ENCODE measurements at places on chromosomes 4 and X. TPM values are rescaled to one million over a fixed set of nuclear protein-coding genes. Genes with fewer than 3 reads are reported as not detected.

- no peak for DNase-seq
Observed at GRCh38 chr4:62717154-62717553, 1517.0 kb downstream of the ADGRL3 start.

DNA sequence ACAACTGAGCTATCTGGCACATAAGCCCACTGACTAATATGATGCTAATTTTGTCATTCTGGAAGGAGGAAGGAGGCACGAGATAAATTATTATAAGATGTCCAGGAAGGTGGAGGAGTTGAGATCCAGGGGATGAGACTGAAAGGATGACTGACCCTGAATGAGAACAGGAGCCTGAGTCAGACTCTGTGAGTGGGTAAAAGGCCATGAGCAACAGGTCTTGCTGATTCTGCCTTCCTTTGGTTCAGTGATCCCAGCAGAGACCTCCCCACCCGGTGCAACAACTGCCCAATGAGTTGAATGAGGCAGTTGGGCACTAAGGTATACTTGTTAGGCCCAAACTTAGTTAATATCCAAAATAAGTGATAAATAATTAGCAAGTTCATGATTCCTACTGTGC lies 238.1 kb upstream of the GPC4 start:
- no peak for DNase-seq

DNA sequence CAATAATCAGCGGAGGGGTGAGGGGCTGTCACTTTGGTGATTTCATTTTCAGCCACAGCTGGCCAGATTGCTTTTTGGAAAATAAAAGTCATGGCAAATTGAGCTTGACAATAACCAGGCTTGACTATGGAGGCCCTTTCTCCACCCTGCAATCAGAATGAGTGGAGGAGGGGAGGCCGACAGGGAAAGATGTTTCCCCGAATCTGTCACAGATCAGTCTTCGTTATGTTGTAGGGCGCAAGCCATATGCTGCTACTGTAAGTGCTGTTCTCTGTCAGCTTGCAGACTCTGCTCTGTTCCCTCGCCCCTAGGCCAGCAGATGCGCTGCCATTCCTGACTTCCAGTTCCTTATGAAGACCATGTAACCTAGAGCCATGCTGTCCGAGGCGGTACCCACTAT lies 114.1 kb downstream of the MGST2 start:
- DNase-seq: no peak

Gene PKD2
- 9.1 TPM for total RNA-seq

Gene SLC7A11
- 7.1 TPM for total RNA-seq

Gene TGIF2LX
- total RNA-seq: not detected

Gene ASB9
- total RNA-seq: 1.1 TPM
